ENCODE measurements at places on chromosomes 4 and X.

DNA sequence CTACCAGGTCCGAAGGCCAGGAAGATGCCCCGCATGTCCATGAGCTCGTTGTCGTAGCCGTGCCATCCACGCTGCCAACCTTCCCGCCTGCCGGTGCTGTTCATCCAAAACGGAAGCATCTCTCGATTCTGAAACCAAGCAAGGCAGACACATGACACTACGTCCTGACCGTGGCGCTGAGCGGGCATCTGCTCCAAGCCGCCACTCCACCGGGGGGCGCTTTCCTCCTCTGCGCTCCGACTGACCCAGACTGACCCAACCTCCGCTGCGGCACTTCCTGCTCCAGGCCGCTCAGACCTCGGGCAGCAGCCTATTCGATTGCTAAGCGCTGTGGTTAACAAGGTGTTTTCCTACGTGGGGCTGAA, 120.5 kb downstream of the ENPP6 start:
- no peak for DNase-seq

DNA sequence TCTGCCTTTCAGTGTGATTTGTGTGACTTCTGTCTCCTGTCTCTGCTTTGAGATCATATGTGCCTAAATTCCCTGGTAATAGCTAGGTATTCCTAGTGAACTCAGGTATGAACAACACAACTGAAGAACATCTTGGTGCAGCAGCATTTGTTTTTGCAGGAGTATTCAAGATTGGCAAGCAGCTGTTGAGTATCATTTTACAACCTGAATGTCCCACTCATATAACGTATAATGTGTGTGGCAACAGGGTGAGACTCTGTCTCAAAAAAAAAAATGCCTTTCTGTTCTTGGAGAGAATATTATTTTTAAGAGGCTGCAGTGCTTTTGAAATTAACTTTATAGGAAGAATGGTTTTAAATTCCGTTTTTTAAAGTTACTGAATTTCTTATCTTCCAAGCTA, 7.7 kb downstream of the LSM6 start:
- DNase-seq: no peak

DNA sequence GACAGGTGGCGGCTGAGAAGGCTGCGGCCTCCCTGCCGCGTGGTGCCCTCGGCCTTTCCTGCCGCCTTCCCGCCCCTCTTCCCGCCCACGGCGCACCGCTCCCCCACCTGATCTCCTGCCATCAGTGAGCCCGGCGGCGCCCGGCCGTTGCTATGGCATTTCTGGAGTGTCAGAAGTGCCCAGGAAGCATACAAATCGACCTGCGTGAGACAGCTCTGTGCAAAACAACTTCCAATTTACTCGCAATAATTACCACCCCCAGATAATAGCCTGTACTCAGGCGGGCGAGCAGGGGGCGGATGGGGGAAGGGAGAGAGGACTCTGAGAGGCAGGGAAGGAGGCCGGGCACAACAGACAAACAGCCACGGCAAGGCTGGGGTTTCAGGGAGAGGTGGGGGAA, 16.6 kb upstream of the ERCC6L start:
- no peak for DNase-seq

DNA sequence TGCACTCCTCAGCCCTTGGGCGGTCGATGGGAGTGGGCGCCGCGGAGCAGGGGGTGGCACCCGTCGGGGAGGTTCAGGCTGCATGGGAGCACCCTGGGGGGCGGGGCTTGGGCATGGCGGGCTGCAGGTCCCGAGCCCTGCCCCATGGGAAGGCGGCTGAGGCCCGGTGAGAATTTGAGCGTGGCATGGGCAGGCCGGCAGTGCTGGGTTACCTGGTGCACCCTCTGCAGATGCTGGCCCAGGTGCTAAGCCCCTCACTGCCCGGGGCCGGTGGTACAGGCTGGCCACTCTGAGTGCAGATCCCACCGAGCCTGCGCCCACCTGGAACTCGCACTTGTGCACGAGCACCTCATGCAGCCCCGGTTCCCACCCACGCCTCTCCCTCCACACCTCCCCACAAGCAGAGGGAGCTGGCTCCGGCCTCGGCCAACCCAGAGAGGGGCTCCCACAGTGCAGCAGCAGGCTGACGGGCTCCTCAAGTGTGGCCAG, 556.3 kb downstream of the GALNTL6 start:
- DNase-seq: no peak

DNA sequence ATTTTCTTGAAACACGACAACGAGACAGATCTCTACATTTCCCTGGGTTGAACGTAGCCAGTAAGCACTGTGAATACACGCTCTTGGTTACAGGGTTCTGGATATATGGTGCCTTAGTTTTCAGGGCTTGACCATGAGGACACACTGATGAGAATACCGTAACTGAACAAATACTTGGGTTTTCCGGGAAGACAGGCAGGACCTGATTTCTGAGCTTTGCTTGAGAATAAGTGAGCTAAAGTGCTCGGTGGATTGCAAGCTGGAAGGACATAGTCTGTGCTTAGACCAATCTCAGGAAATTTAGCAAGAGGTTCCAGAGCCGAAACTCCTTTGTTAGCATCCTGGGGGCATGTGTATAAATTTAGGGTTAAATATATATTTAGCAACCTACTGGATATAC, 876 bp upstream of the TACR3 start:
- no peak for DNase-seq

Data from T-helper 22 cell (primary cell).